ENCODE measurements at places on chromosomes 16 and 17. TPM values are rescaled to one million over a fixed set of nuclear protein-coding genes. Genes with fewer than 3 reads are reported as not detected.
A peak's percentile ranks its signal among the peaks of the same experiment; 100 is the strongest.

DNA sequence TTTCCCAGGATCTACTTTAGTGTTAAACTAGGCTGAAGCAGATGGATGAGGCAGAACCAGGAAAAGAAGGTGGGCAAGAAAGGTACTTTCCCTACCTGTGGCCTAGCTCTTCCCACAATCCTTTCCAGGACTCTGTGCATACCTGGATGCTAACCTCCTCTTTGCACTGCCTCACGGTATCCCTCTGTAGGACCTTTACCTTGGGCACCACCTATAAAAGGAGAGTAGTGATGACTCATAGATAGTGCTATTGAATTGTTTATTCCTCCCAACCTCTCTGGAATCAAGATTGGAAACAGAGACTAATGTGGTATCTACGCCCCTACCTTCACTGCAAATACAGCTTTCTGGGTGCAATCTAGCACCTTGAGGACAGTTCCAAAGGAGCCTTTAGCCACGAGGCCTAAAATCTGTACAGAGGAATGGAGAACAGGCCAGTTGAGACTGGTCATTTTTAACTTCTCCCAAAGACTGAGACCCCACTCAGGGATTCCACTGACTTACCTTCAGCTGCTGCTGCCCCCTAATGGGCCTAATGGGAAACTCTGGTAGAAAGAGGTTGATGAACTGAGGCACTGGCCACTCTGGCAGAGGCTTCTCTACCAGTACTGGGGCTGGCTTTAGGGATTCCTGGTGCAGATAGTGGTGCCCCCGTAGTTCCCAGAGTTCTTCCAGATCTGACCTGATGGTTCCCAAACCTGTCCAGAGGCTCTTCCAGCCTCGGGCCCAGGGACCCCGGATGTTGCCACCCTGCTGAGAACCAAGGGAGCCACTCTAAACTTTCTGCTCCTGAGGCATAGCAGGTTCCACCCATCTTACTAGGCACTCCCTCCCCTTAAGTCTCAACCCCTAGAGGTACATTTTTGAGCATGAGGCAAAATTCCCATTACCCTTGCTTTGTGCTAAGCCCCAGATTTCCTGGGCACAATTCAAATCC is 781 bp downstream of the RSKR start:
- no peak overlapping the region for H3K27ac ChIP-seq
- peaks cover 65% of the 10 kb centered on the region for H3K36me3 ChIP-seq
- no peaks in the 10 kb centered on the region for H3K4me1 ChIP-seq
- H3K4me3 ChIP-seq, result no peak overlapping the region

DNA sequence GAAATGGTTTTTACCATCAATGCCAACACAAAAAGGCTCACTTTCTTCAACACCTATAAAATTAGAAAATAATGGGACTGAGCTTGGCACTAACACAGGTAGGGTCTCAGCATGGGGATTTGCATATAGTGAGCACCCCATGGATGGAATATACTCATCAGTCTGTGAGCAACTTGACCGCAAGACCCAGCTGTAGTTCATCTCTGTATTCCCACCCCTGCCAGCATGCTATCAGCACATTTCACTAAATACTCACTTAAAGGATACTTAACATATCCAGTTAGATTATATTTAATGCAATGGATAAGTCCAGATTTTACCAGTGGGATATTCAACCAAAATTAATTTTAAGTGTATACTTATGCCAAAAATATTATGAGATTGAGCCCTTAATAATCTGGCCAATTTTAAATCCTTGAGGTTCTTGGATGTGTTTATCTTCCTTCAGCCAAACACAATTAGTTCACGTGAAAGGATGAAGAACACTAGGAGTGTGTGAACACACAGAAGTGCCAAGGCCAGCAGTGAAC is 66.7 kb downstream of the C16orf95 start:
- H3K27me3 ChIP-seq, result peaks cover 41% of the 10 kb centered on the region
- no peak overlapping the region for H3K4me3 ChIP-seq
- DNase-seq, result no peak
- H3K27ac ChIP-seq, result no peak overlapping the region
- no peaks in the 10 kb centered on the region for H3K4me1 ChIP-seq

- no peak for DNase-seq
- H3K36me3 ChIP-seq, result peaks cover 6% of the 10 kb centered on the region
- no peak overlapping the region for H3K4me3 ChIP-seq
- no peaks in the 10 kb centered on the region for H3K4me1 ChIP-seq
Measured at GRCh38 chr16:53598511-53599275, 95.7 kb upstream of the AKTIP start.

GRCh38 chr16:50444526-50444925 is 75.7 kb upstream of the BRD7 start:
- H3K27me3 ChIP-seq, result peaks cover 11% of the 10 kb centered on the region
- peaks cover 7% of the 10 kb centered on the region for H3K36me3 ChIP-seq
- H3K27ac ChIP-seq, result no peak overlapping the region
- no peak overlapping the region for H3K4me3 ChIP-seq

DNA sequence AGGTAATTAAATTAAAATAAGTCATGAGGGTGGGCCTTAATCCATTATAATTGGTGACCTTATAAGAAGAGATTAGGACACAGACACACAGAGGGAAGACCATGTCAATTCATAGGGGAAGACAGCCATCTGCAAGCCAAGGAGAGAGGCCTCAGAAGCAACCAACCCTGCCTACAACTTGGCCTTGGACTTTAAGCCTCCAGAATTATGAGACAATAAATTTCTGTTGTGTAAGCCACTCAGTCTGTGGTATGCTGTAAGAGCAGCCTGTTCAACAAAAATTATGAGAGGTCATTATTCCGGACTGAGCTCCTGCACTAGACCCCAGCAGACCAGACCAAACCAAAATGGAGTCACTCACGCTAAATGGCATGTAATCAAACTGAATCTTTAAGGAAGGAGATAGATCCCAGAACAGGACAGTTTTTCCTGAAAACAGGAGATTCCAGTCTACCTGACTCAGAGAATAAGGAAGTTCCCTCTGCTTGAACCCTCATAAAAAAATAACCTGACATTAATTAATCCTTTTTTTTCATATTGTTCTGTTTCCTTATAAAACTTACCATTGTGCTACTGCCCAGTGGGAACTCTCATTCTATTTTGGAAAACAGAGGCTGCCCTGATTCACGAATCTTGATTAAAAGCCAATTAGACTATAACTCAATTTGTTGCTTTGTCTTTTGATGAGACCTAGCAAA is 74.3 kb downstream of the DNAH3 start:
- DNase-seq, result no peak
- H3K36me3 ChIP-seq, result no peaks in the 10 kb centered on the region

DNA sequence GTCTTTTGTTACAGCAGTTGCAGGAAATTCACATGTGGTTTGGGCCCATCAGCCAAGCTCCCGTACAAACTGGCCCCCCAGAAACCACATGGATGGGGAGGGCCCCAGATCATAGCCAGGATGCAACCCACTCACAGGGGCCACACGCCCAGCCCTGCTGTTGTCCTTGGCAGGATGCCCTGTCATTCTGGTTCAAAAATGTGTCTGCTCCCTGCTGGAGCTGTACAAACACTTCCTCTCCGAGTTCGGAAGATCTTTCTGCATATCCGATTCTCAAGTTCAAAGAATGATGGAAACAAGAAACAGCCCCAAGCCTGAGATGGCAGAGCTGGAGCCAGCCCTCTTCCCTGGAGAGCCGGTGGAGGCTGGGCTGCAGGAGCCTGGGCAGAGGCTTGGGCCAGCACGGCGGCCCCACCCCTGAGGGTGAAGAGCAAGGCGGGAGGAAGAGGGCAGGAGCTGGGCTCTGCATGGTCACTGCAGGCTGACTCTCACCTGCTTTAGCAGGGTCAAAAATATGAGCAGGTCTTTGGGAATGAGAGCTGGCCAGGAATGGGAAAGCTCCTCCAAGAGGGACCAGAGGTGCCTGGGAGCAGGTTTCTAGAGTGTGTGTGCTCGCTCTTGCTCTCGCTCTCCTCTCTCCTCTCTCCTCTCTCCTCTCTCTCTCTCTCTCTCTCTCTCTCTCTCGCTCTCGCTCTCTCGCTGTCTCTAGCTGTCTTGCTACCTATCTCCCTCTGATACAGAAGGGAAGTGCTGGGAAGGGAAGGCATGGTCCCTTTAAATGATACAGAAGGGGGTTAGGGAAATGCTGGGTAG is 34.7 kb upstream of the ENPP7 start:
- no peak overlapping the region for H3K27ac ChIP-seq
- H3K36me3 ChIP-seq, result no peaks in the 10 kb centered on the region
- H3K4me3 ChIP-seq, result no peak overlapping the region
- DNase-seq, result peak; percentile 38

- H3K4me3 ChIP-seq, result no peak overlapping the region
- peaks cover 27% of the 10 kb centered on the region for H3K36me3 ChIP-seq
- no peak overlapping the region for H3K27ac ChIP-seq
- no peaks in the 10 kb centered on the region for H3K4me1 ChIP-seq
- H3K27me3 ChIP-seq, result no peaks in the 10 kb centered on the region
- no peak for DNase-seq
Measured at GRCh38 chr16:47371271-47372014, 89.4 kb downstream of the ITFG1 start.

DNA sequence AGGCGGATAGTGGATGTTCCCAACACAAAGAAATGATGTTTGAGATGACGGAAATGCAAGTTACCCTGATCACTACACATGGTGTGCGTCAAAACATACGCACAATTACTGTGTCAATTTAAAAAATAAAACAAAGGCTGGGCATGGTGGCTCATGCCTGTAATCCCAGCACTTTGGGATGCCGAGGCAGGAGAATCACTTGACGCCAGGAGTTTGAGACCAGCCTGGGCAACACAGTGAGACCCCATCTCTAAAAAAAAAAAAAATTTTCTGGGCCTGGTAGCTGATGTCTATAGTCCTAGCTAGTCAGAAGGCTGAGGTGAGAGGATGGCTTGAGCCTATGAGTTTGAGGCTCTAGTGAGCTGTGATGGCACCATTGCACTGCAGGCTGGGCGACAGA is 51.8 kb downstream of the TEKT5 start:
- H3K27me3 ChIP-seq, result no peaks in the 10 kb centered on the region
- H3K36me3 ChIP-seq, result no peaks in the 10 kb centered on the region
- H3K27ac ChIP-seq, result no peak overlapping the region

DNA sequence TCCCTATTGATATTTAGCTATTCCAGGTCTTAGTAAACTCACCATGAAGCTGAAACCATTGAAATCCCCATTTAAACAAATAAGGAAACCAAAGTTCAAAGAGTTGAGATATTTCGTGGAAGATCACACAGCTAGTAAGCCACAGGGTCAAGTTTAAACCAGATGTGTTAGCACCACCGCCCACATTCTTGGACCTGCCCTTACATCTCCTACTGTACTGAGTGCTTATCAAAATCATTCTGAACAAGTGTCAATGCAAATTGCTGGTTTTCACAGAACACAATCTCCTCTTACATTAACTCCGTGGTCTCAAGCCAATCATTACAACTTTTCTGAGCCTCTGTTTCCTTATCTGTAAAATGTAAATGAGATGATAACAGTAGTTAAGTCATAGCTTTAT is 676.2 kb downstream of the CDH11 start:
- H3K4me1 ChIP-seq, result peaks cover 11% of the 10 kb centered on the region
- H3K27ac ChIP-seq, result no peak overlapping the region
- no peak overlapping the region for H3K4me3 ChIP-seq
- no peak for DNase-seq
- no peaks in the 10 kb centered on the region for H3K27me3 ChIP-seq

GRCh38 chr16:58628845-58629732 is 537 bp downstream of the CNOT1 start:
- peaks cover 7% of the 10 kb centered on the region for H3K4me1 ChIP-seq
- peak overlapping the region; percentile 99 for H3K4me3 ChIP-seq
- H3K27ac ChIP-seq, result peak overlapping the region; percentile 100

- H3K36me3 ChIP-seq, result no peaks in the 10 kb centered on the region
- peak; percentile 90 for DNase-seq
- H3K4me3 ChIP-seq, result no peak overlapping the region
- no peaks in the 10 kb centered on the region for H3K27me3 ChIP-seq
- peaks cover 37% of the 10 kb centered on the region for H3K4me1 ChIP-seq
Measured at GRCh38 chr17:6669479-6670212, 18.1 kb downstream of the C17orf100 start.

- DNase-seq, result peak; percentile 74
- peaks cover 46% of the 10 kb centered on the region for H3K27me3 ChIP-seq
- H3K27ac ChIP-seq, result no peak overlapping the region
Measured at GRCh38 chr17:36482611-36483504, 3.6 kb upstream of the ZNHIT3 start.

DNA sequence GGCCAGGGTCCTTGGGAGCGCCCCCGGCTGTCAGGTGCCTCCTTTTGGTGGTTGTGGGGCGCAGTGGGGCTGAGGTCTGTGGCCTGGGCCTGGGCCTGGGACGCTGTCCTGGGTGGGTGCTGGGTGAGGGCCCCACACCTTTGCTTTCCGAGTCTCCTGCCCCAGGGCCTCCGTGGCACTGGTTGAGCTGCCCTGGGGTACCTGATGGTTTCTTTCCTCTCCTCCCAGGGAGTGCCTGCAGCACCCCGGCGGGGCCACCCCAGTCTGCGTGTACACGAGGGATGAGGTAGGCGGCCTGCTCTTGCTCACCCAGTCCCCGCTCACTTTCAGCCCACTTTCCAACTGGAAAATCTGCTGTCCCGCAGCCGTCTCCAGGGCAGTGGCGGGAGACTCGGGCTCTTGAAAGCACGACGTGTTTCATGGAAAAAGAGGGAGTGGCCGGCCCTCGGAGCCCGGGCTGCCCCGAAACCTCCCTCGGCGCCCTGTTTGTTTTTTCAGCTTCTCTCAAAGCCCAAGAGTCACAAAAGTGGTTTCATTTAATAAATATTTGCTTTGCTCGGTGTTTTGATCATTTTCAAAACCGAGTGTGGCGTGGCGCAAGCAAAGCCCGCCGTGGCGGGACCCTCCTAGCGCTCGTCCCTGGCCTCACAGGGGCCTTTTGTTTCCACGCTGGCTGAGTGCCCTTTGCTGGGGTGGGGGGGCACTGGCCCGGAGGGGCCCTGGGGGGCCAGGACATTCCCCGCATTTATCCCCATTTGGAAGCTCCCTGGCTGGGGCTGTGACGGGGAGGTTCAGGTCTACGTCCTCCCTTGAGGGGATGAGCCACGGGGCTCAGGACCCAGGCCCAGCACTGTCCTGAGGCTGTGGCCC is 17.4 kb downstream of the ASPSCR1 start:
- DNase-seq, result no peak
- H3K36me3 ChIP-seq, result peaks cover 10% of the 10 kb centered on the region
- H3K4me3 ChIP-seq, result no peak overlapping the region
- no peaks in the 10 kb centered on the region for H3K27me3 ChIP-seq
- H3K4me1 ChIP-seq, result peaks cover 13% of the 10 kb centered on the region
- no peak overlapping the region for H3K27ac ChIP-seq

RNF222 gene
- not detected for total RNA-seq

PPP1R27 gene
- 0.29 TPM for total RNA-seq

MPV17L gene
- total RNA-seq, result not detected

GAA gene
- total RNA-seq, result 31.3 TPM

LRRC75A gene
- 0.29 TPM for total RNA-seq

ETV4 gene
- 23.5 TPM for total RNA-seq

DUS1L gene
- total RNA-seq, result 116 TPM

HCRT gene
- total RNA-seq, result not detected

TPSD1 gene
- not detected for total RNA-seq

GRIN2A gene
- not detected for total RNA-seq

Data from MCF 10A (cell line).